ENCODE measurements at places on chromosomes 13 and 19.
A peak's percentile ranks its signal among the peaks of the same experiment; 100 is the strongest.

DNA sequence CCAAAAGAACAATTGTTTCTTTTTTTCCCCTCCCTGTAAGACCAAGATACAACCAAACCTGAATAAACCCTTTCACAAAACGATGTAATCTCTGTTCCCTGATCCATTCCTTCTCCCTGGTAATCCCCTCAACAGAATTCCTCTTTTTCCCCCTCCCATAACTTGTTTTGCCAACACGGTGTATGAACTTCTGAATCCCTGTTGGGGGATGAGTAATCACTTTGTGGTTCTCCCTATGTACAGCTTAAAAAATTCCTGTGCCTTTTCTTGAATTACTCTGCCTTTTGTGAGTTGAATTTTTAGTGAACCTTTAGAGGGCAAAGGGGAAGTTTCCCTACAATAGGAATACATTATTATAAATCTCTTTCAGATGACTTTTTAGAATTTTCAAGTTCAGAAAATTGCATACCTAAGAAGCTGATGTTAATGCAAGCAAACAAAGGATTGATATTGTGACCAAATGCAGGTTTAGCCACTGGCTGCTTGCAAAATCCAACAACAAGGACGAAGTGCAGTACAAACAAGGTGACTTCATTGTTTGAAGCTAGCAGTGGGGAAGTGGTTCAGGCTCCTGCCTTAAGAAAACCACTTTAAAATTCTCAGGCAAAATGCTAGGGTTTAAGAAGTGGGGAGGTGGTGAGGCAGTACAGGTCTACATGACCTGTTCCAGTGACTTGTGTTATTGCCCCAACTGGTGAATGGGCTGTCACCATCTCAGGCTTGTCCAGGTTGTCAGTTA is 15.0 kb upstream of the EPSTI1 start:
- DNase-seq = no peak

- DNase-seq = no peak
Measured at GRCh38 chr13:101218484-101218883, 197.8 kb downstream of the NALCN start.

DNA sequence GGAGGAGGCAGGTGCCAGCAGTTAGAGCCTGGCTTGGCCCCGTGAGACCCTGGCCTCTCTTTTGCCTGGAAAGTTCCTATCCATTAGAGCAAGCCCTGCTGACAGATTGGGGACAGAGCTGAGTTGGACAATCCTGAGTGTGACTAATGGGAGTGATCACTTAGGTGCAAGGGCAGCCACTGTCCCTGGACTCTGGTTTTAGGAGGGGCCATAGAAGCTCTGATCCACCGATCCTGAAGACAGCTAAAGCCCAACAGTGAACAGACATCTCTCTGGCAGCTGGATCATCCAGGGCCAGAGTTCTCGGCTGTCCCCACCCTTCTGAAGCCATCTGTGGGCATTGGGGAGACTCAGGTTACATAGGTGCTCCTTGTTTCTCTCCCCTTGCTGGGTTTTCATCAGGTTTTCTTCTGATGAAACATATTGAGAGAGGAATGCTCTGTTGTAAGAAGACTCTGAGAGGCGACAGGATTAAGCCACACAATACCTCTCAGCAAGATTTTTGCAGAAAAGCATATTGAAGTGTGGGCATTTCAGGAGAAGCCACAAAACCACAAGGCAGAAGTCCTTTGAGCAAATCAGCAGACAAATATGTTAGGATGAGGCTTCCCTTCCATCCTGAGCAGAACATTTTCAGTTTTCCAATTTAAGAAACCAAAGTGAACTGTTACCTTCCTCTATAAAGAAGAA is 288.0 kb upstream of the MAB21L1 start:
- DNase-seq = no peak

- no peak for DNase-seq
Measured at GRCh38 chr13:24356837-24357236, 47.5 kb downstream of the C1QTNF9 start.

DNA sequence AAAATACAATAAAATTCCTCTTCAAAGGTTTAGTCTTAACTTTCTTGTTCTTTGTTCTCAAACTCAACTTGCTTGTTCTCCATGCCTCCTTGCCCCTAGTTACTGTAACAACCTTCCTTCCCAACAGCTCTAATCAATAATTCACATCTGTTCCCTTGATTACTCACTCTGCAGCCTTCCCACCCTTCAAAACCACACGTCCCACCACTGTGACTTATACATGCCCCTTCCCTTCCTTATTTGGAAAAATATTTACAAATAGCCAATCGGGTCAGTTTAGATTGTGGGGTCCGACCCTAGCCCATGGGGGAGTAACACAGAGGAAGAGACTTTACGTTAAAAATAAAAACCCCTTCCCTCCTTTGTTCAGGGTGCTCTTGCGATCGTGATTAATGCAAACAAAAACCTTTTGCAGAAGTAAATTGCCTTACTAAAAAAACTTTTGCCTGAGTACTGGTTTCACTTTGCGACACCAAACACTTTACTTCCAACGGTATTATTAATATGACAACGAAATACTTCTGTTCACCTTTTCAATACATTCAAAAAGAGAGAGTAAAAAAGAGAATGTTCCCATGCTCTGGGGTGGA is 512 bp upstream of the ZNF93 start:
- DNase-seq = no peak

GRCh38 chr19:4066682-4067395 is at the start of gene ZBTB7A:
Gene ZBTB7A (minus strand): TSS chr19:4066899. CDS start chr19:4055232, 11,667 bp downstream.
- peak; percentile 66 for DNase-seq

- no peak for DNase-seq
Measured at GRCh38 chr13:36986462-36987240, 12.5 kb downstream of the ALG5 start.

GRCh38 chr13:51006067-51006845 is 96.7 kb downstream of the RNASEH2B start:
- no peak for DNase-seq

GRCh38 chr13:20826843-20827560 is 53.2 kb upstream of the EEF1AKMT1 start:
- no peak for DNase-seq

DNA sequence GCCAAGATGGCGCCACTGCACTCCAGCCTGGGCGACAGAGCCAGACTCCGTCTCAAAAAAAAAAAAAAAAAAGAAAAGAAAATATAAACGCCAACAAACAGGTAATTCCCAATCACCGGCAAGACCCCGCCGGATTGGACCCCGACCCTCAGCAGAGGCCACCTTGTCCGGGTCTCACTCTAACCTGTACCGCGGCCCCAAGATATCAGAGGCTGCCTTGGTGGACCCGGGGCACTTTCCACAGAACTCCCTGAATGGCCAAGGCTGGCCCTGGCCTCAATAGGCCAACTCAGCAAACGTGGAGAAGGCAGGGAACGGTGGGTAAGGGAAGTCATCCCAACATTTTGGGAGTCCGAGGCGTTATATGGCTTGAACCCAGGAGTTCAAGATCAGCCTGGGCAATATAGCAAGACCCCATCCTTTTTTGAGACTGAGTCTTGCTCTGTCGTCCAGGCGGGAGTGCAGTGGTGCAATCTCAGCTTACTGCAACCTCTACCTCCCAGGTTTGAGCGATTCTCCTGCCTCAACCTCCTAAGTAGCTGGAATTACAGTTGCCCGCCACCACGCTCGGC is 27.8 kb downstream of the MAN2B1 start:
- DNase-seq = no peak

- DNase-seq = no peak
Measured at GRCh38 chr13:42305503-42305902, 33.6 kb downstream of the AKAP11 start.

- DNase-seq = no peak
Measured at GRCh38 chr13:25927932-25928331, 123.9 kb downstream of the SHISA2 start.

Measured in activated gamma-delta T cell treated with anti-CD3 and anti-CD28 coated beads, Interleukin-2, amount 50 U/mL, for 16 hours (primary cell).